ENCODE measurements at places on chromosomes 2 and 18. TPM values are rescaled to one million over a fixed set of nuclear protein-coding genes. Genes with fewer than 3 reads are reported as not detected.

MYO5B gene
- total RNA-seq: 29.8 TPM

PAIP2B gene
- total RNA-seq: 2.0 TPM

LPIN2 gene
- total RNA-seq: 20.3 TPM

DNA sequence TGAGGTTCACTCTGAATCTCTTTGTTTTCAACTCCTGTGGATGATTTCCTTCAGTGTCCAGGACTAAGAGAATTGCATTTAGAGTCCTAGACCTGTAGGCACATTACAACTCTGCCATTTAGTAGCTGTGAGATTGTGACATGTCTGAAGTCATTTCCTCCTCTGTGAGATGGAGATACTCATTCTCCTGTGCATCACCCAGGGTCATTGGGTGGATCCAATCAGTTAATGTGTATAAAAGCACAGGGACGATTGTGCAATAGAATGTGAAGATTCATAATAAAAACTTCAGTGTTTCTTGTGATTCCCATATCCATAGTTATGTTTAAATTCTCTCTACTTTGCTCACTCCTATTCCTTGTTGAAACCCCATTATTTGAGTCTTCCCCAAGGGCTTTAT is 113.6 kb downstream of the DIS3L2 start:
- DNase-seq: peak; percentile 60

DNA sequence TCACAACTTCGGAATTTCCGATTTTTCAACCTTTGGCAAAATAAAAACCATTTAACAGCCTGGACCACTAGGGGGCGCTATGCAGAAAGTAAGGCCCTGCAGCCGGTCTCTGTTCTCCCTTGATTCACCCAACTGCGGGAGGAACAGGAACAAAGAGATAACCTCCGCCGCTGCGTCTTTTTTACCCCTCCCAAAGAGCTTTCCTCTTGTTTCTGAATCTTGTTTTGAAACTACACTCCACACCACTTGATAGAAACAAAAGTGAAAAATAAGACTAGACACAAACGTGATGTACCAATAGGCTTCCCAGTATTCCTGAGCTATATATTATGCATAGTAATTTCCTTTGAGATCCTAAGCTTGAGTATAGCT is 231.2 kb downstream of the MYO3B start:
- DNase-seq: peak; percentile 50

DNA sequence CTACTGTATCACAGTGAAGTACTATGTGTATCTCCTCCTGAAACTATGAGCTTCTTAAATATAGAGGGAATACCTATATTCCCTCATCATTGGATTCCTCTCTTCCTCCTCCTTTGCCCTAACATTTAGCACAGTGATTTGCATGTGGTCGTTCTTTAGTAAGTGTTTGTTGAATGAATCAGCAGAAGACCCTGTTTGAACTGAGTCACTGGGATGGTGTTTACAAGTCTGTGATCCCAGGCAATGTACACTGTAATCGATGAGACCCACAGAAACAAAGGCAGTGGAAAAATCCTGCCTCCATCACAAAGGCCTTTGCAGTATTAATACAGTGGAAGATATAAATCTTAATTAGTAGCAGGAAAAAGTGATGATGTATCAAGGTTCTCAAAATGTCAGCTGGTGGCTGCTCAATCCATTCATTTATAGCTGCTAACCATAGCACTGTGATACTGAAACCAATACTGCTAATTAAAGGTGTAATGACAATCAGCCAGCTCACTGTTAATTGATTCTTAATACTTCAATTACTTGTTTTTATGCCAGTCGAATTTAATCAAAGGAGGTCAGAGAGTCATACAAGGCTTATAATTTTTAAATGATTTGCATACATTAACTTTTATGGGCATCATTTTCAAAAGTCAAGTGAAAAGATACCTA is 20.8 kb upstream of the MYO3B start:
- DNase-seq: no peak

DNA sequence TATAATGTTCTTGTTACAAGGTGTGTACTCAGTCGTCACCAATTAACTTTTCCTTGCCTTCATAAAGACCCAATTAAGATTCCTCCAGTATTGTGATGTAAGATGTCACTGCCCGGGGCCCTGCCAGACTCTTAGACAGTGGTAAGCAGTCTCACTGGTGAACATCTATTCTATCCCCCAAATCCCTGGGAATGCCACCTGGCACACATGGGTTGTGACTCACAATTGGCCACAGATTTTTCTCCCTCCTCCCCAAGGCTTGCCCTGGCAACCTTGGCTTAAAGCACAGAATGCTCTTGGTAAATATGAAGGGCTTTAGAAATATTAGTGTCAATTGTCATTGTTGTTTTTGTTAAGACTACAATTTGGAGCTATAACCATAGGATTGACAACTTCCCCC is 287.9 kb downstream of the ETAA1 start:
- no peak for DNase-seq

- no peak for DNase-seq
These were observed 293.6 kb upstream of the ATP5MC3 start for GRCh38 chr2:175475130-175475529.

- peak; percentile 32 for DNase-seq
These were observed 125.6 kb upstream of the PKDCC start for GRCh38 chr2:41922177-41922576.

GRCh38 chr2:156600196-156600595 is 164.0 kb downstream of the GPD2 start:
- no peak for DNase-seq

GRCh38 chr2:102618452-102619413 is 620 bp upstream of the SLC9A2 start:
- DNase-seq: peak; percentile 39

DNA sequence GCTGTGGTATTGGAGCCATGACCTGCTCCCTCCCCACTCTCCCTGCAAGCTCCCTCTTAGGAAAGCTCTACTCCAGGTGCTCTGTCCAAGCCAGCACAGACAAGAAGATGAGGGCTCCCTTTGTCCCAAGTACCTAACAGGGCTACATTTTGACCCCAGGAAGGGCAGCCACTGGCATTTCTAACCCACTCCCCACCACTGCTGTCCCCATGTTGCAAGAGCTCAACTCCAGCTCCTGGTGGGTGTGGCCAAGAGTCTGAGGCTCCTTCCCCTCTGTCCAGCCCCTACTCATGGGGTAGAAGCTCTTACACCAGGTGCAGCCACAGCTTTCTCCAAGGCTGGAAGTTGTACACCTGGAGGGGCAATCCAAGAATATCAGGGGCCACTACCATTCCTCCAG is 127.0 kb upstream of the NPAS2 start:
- DNase-seq: no peak

All from mammary epithelial cell (primary cell).